Erythroblast (primary cell): ENCODE measurements at places on chromosomes 7 and 10.

- peak; percentile 91 for DNase-seq
These were observed 2.6 kb downstream of the LDB1 start for GRCh38 chr10:102117391-102118159.

- DNase-seq, result no peak
These were observed 9.0 kb downstream of the LSM5 start for GRCh38 chr7:32481176-32481575.

GRCh38 chr10:69473304-69473990 is 22.2 kb downstream of the TSPAN15 start:
- no peak for DNase-seq

DNA sequence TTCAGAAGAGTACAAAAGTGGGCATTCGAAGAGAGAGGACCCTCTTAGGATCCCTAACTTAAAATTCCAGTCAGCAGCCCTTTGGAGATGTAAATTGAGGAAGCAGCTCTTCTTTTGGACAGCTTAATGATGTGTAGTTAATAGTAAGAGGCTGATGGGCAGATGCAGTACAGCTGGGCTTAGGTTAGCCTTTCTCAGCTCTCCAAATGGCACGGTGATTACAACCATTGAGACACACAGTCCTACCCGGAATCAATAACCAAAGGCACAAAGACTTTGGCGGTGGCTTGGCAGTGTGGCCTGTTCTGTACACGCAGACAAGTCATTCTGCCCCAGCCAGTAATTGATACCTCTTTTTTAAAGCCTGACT is 26.8 kb downstream of the GAD2 start:
- DNase-seq, result no peak

DNA sequence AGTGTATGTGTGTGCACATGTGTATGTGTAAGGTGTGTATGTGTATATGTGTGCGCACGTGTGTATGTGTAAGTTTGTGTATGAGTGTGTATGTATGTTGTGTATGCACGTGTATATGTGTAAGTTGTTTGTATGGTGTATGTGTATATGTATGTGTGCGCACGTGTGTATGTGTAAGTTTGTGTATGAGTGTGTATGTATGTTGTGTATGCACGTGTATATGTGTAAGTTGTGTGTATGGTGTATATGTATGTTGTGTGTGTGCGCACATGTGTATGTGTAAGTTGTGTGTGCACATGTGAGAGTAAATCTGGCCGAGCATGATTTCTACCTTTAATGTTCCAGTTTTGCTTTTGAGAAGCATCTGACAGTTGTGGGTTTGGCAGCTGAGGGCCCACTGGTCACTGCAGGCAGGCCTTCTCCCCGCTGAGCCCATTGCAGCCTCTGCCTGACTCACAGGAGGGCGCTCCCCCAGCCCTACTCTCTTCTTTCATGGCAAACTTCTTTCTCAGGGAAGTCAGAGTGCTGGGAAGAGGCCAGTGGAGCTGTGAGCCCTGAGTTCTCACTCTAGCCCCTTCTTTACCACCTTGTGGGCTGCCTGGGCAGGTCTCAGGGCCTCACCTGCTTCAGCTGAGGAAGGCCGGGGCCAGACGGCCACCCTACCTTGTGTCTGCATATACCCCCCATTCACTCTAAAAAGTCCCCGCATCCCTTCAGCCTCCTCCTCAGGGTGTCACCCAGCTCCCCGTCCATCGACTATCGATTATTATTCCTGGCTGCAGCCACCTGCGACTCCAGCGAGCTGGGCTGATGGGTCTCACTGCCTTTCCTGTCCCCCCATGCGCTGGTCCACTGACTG is 11.2 kb downstream of the WDR86 start:
- no peak for DNase-seq

- DNase-seq, result no peak
These were observed 87.8 kb upstream of the RHEB start for GRCh38 chr7:151607464-151607867.

DNA sequence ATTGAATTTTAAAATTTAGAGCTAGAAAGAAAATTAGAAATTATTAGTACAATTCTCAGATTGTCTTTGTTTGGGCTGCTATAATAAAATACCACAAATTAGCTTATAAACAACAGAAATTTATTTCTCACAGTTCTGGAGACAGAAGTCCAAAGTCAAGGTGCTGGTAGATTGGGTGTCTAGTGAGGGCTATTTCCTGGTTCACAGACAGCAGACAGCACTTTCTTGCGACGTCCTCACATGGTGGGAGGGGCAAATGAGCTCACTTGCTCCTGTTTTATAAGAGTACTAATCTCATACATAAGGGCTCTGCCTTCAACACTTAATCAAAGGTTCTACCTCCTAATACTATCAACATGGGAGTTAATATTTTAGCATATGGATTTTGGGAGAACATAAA is 134.1 kb downstream of the MDFIC start:
- DNase-seq, result no peak

GRCh38 chr10:48589266-48589665 is 15.6 kb downstream of the ARHGAP22 start:
- DNase-seq, result no peak
